CD8-positive, alpha-beta memory T cell (primary cell): ENCODE measurements at places on chromosomes 7 and 10.

GRCh38 chr7:29106669-29106988, 39.7 kb downstream of the CPVL start:
- no peak for DNase-seq

- DNase-seq, result no peak
These were observed 77.4 kb downstream of the ZNF365 start for GRCh38 chr10:62451611-62451975.

- no peak for DNase-seq
These were observed 25.7 kb upstream of the C1GALT1 start for GRCh38 chr7:7156663-7157062.

DNA sequence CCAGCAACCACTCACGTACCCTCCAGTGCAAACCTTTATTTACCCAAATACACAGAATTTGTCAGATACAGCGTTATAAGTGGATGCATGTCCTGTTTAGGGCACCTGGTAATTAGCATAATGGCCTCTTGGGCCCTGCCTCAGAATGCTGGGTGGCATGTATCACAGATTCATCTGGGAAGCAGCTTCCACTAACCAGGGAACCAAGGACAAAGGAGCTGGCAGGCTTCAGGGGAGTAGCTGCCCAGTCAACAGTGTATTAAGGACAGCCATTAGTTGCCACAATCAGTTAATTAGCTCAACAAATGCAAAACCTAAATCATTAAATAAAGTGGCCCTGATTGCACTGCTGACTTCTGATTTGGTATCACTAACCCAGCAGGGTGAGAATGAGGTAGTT, 105.7 kb downstream of the RAPGEF5 start:
- DNase-seq, result no peak

DNA sequence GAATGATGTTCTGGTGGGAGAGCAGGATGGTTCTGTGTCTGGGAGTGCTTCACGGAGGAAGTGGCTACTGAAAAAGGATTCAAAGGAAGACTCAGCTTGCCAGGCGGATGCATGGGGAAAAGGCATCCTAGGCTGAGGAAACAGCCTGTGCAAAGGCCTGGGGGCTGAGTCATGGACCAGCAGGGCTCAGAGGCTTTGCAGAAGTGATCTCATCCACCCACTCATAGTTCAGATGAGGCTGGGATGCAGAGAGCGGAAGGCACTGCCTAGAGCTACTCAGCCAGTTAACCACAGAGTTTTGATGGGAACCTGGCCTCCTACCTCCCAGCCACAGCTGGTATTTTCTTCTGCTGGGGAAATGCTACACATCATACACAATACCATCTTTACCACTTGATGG, 15.8 kb upstream of the ADAMTS14 start:
- no peak for DNase-seq
